ENCODE measurements at places on chromosomes 11 and 22.

- no peak for DNase-seq
Observed at GRCh38 chr11:123299721-123300120, 104.7 kb upstream of the CLMP start.

- no peak for DNase-seq
Observed at GRCh38 chr11:15757048-15757698, 599.2 kb downstream of the SOX6 start.

- no peak for DNase-seq
Observed at GRCh38 chr11:64665411-64665821, 57.6 kb downstream of the NRXN2 start.

DNA sequence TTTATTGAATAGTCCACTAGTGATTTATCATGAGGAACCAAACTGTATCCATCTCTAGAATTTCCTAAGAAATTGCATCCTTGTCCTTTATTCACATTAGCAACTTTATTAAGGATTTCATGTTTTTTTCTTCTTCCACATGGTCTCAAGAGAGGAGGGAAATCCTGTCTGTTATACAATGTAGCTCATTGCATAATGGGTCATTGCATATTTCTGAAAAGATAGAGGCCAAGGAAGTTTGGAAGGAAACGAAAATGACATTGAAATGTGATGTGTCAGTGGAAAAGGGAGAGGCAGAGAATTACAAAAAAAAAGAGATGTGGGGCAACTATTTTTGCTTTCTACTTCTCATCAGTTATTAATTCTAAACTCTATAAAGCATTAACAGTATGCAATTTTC, 353.1 kb downstream of the METTL15 start:
- no peak for DNase-seq

DNA sequence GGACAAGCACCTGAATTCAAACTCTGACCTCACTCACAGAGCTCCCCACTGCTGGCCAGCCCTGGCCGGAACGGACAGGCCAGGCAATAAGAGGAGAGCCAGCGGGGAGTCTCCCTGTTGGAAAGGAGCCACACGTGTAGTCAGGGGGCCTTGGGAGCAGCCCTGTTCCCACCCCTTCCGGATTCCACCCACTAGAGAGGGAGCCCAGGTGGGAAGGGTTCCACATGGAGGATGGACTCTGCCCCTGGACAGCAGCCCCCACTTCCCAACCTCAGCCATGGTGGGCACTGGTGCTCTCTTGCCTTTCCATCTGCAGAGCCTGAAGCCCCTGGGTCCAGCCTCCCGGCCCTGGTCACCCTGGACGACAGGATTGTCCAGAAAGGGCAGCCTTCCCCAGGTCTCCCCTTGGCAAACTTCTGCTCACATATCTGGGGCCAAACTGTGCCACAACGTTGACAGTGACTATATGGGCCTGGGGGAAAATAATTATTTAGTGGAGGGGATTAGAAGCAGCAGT, 7.5 kb upstream of the APOBEC3A start:
- no peak for DNase-seq

DNA sequence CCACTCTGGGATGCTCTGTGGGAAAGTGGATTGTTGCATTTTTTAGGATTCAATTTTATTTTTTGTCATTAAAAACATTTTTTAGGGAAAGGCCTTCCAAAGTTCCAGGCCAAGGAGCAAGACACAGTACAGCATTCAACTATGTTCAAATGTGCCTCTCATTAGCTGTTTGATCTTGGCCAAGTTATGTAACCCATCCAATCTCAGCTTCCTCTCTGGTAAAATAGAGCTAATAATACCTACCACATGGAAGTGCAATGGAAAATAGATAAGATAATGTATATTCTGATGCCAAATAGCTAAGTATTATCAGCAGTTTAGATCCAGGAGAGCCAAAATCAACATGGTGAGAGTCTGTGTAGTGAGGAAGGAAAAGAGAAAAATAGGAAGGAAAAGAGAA, 220.3 kb upstream of the SESN3 start:
- DNase-seq = no peak

- DNase-seq = peak; percentile 12
Observed at GRCh38 chr22:37021710-37022482, 2.4 kb downstream of the MPST start.

Measured in stimulated activated CD8-positive, alpha-beta memory T cell treated with anti-CD3 and anti-CD28 coated beads, Interleukin-15, amount 100 ng/mL, for 4 hours (primary cell).